CD8-positive, alpha-beta T cell (primary cell): ENCODE measurements at places on chromosomes 16 and 17.

DNA sequence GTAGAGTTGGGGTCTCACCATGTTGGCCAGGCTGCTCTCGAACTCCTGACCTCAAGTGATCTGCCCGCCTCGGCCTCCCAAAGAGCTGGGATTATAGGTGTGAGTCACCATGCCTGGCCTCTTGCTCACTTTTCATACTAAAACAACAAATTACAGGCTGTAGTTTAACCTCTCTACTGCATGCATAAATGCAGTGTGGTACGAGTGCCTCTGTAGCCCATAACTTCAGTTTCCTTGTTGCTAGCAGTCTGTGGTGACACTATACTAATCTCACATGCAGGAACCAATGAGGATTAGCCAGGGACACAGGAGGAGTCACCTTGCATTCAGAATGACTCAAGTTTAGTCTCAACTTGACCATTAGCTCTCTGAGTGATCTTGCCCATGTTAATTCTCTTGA, 20.1 kb downstream of the HMOX2 start:
- DNase-seq, result no peak

- DNase-seq, result peak; percentile 65
These were observed 2.9 kb downstream of the GNAO1 start for GRCh38 chr16:56193951-56194726.

- no peak for DNase-seq
These were observed 52.8 kb downstream of the B9D1 start for GRCh38 chr17:19309701-19310100.

DNA sequence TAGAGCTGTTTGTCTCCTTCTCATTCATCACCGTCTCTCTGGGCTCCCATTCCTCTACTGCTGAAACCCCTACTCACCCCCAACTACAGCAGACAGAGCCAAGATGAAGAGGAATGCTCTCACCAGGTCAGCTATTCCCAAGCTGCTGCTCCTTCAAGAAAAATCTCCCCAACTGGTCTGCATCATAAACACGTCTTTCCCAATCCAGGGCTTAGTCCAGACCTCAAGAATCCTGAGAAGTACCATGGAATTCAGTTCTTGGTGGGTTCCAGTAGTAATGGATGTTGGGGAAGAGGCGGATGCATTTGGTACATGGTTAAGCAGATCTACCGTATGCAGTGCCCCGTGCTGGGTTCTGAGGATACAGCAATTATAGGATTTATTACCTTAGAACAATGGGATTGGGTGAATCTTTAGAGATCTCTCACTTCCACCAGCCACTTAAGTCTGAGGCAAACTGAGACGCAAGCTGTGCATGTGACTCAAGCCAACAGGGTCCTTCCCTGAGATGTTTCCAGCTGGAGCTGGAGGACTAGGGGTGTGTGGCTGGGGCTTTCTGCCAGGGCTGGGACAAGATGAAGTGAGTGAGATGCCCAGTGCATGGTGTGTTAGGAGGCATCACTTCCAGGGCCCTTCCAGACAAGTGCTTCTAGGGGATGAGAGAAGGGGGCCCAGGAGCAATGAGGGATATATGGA, 232.7 kb upstream of the CDH5 start:
- no peak for DNase-seq

DNA sequence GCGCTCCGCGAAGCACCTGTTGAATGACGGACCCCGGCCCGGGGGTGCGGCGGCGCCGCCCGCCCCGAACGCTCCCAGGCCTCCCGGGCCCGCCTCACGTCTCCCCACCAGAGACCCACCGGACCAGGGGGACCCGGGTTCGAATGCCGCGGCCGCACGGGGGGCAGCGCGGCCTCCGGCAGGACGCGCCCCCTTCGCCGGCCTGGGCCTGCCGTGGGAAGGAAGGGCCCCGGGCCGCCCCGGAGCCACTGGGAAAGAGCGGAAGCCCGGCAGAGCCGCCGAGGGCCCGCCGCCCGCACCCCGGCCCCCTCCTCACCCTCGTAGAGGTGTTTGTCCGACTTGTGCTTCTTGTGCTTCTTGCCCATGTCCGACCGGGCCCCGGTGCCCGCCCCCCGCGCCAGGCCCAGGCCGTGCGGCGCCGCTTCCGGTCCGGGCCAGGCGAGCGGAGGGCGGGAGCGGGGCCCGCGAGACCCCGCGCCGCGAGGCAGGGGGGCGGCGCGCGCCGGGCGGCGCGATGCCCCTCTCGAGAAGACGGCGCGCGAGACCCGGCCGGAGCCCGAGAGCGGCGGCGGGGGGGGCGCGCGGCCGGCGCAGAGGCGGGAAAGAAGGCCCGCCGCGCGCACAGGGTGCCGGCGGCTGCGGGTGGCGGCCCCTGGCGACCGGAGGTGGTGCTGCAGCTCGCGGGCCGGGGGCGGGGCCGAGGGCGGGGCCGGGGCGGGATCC, at the start of gene BRD7:
Gene BRD7 (minus strand): TSS at position 579 of the 723 bp plus-strand sequence. CDS start 214 bp downstream, at position 365.
- DNase-seq, result peak; percentile 73
